Activated CD8-positive, alpha-beta memory T cell treated with anti-CD3 and anti-CD28 coated beads for 4 hours (primary cell): ENCODE measurements at places on chromosomes 2 and 18.

- DNase-seq, result no peak
Observed at GRCh38 chr2:2269989-2270562, 61.0 kb downstream of the MYT1L start.

- no peak for DNase-seq
Observed at GRCh38 chr2:122539311-122539710, 783.9 kb downstream of the TSN start.

DNA sequence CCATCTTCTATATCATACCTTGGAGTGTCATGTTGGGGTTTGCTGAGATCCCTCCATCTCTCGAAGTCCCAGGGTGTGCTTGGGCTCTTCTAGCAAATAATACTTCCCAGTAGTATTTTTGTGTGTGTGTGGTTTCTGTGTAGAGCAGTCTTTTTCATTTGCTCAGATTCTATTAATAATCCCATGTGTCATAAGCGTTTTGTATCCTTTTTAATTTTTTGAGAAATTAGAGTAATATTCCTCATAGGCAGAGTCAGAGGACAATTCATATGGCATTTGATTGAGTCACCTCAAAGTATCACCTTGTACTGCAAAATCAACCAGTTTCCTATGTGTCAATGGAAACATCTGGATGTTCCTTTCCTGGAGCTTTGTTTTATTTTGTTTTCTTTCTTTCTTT lies 37.4 kb upstream of the PPP1R1C start:
- DNase-seq, result no peak

DNA sequence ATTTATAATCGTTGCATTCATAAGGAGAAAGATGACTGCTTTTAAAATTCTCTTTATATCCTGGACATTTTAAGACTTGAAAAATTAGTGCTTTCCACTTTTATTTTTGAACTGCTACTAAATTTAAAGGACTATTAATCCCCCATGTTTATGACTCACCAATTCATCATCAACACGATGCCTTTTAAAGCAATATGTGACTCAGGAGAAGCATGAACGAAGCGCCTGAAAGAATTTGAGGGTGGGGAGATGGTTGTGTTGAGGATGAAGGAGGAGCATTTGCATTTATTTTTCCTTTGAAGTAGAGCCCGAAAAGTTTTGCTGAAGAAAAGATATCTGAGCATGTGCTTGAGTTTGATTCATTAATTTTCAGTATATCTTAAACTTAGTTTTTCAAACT lies 192.2 kb upstream of the LRRTM1 start:
- no peak for DNase-seq

GRCh38 chr2:20523073-20523798 lies 76.4 kb downstream of the RHOB start:
- DNase-seq, result no peak

- DNase-seq, result no peak
Observed at GRCh38 chr2:200930947-200931626, 32.4 kb downstream of the ORC2 start.

DNA sequence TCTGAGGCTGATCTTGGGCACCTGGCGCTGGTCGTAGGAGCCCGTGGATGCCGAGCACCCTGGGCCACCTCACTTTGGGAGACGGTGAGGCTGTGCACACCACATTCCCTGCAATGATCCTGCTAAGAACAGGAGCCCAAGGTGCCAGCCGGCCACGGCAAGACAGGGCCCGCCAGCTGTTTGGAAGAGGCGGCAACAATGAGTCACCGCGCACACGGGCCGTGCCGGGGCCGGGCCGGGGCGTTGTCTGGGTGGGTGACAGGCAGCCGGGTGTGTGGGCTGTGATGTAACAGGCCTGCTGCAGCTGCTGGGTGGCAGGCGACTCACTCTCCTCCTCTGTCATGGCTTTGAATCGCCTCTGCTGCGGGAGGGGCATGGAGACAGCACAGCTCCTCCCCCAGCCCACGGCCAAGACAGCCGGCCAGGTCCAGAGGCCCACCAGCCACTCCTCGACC lies 49.7 kb upstream of the ODC1 start:
- peak; percentile 41 for DNase-seq

GRCh38 chr2:129009555-129010146 lies 691.0 kb upstream of the HS6ST1 start:
- DNase-seq, result no peak

- DNase-seq, result no peak
Observed at GRCh38 chr2:234412726-234413125, 84.2 kb downstream of the ARL4C start.

- no peak for DNase-seq
Observed at GRCh38 chr2:215652388-215652787, 216.5 kb upstream of the FN1 start.

DNA sequence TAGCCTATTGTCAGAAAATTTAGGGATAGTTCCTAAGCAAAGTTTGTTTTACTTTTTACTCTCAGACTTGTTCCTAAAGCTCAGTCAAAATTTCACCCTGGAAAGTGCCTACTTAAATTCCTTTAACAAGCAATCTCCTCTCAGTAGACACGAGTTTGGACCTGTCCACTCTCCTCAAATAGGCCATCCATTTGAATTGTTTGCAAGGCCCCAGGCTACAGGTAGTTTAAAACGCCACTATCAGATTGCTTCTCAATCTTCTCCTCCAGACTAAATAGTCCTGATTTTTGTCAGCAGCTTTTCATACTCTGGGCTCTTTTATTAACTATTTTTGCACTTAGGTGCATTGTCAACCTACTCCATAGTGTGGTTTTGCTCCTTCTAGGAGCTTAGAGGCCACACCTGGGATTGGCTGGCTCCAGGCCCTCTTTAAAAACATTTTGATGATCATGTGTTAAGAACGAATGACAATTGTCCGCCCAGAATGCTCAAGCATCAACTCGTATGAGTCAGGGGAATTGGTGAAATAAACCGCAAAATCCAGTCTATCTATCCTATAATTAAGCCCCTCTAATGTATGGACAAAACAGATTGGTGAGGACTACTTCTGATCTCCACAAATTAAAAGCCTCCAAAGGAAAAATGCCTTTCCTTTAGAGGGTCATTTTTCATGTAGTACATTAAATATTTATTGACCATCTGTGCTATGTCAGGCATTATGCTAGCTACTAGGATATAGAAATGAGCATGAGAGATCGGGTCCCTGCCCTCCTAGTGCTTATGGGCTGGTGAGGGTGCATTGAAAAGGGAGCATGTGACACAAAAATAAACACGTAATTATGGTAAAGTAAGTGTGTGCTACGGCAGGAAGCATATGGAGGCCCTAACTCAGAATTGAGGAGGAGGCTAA lies 333.8 kb upstream of the TNP1 start:
- DNase-seq, result no peak

GRCh38 chr2:129438501-129439057 lies 540.9 kb upstream of the RAB6C start:
- DNase-seq, result no peak

- DNase-seq, result no peak
Observed at GRCh38 chr2:238029853-238030252, 30.9 kb upstream of the SCLY start.
